ENCODE measurements at places on chromosomes 13 and 19.

DNA sequence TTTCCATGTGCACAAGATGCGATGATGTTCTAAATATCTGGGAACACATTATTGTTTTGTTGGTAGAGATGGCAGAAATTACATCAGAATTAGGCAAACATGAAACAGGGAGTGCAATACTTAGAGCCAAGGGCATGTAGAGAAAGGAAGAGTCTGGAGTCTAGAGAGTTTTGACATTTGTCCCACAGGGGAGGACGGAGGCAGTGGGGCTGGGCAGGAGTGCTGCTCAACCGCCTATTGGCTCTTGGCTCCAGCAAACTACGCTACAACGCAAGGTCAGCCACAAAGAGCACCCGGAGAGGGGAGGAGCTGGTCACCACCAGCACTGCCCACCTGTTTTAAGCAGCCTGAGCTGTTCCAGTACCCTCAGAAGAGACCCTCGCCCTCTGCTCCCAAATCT is 108.3 kb downstream of the ABCC4 start:
- no peak for DNase-seq

- no peak for DNase-seq
Observed at GRCh38 chr19:29247471-29247870, 34.5 kb upstream of the UQCRFS1 start.

- DNase-seq: no peak
Observed at GRCh38 chr19:46639358-46640182, 3.6 kb upstream of the GNG8 start.

- DNase-seq: no peak
Observed at GRCh38 chr13:99971576-99972189, at the start of gene ZIC5. Gene ZIC5, minus strand, starts transcription at chr13:99971767. Its CDS starts 164 bp downstream, at chr13:99971603.

DNA sequence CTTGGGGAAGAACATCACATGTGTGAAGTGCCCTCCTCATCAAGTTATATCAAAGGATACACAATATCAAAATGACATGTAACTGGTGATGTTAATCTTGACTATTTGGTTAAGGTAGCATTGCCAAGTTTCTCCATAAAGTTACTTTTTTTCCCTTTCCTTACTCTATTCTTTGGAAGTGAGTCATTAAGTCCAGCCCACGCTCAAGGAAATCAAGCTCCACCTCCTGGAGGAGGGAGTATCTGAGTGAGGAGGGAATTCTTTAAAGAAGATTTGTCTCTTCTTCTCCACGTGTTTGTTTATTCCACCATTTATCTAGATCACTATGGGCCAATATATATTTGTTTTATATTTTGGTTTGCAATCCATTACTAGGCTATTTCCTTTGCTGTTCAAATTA is 33.6 kb upstream of the FNDC3A start:
- DNase-seq: no peak

DNA sequence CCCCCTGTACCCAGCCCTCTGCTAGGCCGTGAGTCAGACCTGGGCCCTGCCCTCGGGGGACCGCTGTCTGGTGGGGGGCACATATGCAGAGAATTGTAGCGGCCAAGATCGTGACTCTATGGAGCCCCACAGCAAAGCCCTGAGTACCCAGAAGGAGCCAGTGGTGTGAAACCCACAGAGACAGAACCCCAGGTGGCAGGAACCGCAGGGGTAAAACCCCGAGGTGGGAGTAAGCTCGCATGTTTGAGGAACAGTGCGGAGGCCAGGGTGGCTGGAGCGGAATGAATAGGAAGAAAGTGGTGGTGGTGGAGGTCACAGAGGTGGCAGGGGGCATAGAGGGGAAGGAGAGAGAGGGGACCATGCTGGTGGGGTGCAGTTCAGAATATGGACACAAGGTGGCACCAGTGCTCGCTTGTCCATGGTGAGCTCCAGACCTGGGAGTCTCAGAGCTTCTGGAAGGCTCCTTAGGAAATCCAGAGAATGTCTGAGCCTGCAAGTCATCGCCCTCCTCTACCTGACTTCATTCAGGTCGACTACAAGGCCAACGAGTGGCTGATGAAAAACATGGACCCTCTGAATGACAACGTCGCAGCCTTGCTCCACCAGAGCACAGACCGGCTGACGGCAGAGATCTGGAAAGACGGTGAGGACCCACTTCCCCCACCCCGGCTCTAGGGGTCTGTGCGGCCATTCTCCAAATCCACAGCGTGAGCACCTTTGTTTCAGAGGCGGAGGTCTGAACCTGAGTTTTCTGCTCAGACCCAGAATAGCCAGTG is 48.9 kb downstream of the MYH14 start:
- no peak for DNase-seq

- no peak for DNase-seq
Observed at GRCh38 chr19:4064496-4065260, 2.0 kb downstream of the ZBTB7A start.

DNA sequence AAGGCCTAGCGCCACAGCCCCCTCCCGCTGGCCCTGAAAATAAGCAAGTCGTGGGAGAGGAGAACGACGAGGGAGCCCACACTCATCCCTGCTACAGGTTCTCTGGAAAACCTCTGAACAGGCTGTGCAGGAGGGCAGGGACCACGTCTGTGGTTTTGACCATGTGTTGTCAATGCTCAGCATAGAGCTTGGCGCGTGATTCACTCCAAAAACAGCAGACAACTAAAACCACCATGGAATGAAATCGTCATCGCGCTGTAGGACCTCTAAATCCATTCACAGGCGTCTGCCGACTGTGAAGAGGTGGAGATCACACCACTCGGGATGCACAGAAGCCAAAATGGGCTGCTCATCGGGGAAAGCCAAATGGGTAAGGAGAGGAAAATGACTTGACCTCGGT is 121.3 kb downstream of the COL4A1 start:
- no peak for DNase-seq

DNA sequence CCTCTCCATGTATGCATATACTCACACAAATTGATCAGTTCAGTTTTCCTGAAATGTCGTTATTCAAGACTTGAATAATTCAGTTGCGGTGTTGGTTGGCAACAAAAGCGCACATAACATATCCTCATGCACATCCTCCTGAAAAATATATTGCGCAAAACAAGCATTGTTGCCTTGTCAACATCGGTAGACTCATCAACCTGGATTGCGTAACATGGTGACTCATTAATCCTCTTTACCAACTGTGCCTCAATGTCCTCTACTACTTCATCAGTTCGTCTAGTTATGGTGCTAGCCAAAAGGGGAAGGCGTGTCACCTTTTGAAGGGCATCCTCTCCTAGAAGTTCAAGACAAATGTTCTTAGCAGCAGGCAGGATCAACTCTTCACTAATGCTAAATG is 357.7 kb downstream of the LMO7 start:
- DNase-seq: no peak

DNA sequence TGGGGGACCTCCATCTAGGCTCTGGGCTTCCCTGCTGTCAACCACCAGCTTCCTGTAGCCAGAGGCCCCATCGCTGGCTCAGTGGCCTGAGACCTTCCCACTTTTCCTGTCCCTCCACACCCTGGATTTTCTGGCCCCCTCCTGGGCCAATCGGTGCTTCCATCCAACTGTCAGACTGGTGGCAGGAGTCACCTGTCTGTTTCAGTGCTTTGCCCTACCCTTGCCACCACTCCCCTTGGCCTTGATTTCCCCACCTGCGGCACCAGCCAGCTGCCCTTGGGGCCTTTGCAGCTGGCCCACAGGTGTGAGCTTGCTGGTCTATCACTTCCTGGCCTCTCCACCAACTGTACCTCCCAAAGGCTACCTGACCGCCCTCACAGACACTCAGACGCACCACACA is 12.5 kb downstream of the VSIG10L start:
- DNase-seq: no peak

DNA sequence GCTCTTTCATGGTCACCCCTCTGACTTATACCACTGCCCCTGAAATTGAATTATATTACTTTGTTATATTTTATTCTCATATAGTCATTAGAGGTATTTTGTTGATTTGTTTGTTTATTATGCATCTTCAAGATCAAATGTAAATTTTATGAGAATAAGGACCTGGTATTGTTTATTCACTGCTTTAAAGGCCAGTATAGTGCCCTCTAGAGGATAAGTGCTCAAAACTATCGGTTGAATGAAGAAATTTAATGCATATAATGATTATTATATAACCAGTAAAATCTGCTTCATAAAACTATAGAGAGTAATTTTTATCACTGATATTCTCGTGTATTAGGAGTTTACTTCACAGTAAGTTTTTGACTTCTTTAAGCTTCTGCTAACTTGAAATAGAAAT is 1401.9 kb downstream of the SLITRK1 start:
- DNase-seq: no peak

DNA sequence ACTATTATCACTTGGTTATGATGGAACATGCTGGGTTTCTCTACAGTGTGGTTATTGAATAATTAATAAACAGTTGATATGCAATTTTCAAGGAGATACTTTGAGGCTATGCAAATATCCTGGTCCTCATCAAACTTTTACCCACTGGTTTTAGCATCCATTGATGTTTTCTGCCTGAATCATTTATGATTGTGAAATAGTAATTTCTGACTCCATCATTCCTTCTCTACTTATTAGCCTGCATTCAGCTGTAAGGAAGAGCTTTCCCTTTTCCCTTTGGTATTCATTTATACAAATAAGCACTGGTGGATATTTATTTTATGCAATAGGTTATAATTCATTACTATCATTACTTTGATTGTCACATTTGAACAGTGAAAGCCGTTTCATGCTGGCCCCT is 13.9 kb upstream of the DNAJC15 start:
- DNase-seq: no peak

DNA sequence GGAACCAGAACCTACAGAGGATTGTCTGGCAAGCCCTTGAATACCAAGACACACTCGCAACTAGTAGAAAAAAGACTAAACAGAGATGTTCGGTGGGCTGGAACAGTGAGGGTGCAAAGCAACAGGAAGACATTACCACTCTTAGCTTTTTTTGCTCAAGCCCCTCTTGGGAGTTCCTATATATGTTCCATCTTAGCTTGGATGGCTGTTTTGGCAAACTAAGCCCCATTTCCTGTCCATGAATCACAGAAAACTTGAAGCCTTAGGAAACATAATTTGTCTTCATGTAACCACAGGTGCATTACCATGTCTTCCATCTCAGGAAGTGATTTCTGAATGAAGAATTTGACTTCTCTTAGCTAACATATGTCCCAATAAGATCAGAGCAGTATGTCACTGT is 446.3 kb downstream of the OLFM4 start:
- no peak for DNase-seq

DNA sequence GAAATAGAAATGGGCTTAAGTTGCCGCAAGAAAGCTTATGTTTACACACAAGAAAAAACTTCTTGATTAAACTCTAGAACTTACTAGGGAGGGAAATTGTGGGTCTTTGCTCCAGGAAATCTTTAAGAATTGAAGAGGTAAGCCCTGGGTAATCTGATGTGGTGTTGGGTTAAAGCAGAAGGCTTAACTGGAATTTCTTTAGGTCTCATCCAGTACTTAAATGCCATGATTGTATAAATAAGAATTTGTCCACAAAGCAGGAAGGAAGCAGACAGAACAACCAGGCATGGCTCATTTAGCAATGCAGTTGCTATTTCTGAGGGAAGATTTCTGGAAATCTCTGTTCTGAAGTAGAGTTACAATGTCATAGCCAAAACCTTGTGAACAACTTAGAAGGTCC is 360.4 kb downstream of the KLF5 start:
- no peak for DNase-seq

DNA sequence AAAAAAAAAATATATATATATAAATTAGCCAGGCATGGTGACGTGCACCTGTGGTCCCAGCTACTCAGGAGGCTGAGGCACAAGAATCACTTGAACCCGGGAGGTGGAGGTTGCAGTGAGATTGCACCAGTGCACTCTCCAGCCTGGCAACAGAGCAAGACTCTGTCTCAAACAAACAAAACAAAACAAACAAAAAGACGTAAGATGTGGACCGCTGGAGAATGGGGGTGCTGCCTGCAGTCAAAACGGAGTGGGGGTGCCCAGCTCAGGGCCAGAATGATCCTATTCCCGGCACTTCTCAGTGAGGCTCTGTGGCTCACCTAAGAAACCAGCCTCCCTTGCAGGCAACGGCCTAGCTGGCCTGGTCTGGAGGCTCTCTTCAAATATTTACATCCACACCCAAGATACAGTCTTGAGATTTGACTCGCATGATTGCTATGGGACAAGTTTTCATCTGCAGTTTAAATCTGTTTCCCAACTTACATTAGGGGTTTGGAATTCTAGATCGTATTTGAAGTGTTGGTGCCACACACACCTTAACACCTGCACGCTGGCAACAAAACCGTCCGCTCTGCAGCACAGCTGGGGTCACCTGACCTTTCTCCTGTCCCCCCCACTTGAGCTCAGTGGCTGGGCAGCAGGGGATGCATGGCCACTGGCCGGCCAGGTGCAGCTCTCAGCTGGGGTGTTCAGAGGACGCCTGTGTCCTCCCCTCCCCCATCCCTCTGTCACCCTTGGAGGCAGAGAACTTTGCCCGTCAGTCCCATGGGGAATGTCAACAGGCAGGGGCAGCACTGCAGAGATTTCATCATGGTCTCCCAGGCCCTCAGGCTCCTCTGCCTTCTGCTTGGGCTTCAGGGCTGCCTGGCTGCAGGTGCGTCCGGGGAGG is at the start of gene F7:
Gene F7 (plus strand): TSS at position 760 of the 889 bp plus-strand sequence. CDS start 51 bp downstream, at position 811.
- no peak for DNase-seq

GRCh38 chr19:5149508-5149907 is 180.6 kb downstream of the KDM4B start:
- DNase-seq: no peak

GRCh38 chr19:58556622-58557220 is 1.7 kb downstream of the UBE2M start:
- no peak for DNase-seq

- no peak for DNase-seq
Observed at GRCh38 chr19:5032101-5032967, 63.4 kb downstream of the KDM4B start.

DNA sequence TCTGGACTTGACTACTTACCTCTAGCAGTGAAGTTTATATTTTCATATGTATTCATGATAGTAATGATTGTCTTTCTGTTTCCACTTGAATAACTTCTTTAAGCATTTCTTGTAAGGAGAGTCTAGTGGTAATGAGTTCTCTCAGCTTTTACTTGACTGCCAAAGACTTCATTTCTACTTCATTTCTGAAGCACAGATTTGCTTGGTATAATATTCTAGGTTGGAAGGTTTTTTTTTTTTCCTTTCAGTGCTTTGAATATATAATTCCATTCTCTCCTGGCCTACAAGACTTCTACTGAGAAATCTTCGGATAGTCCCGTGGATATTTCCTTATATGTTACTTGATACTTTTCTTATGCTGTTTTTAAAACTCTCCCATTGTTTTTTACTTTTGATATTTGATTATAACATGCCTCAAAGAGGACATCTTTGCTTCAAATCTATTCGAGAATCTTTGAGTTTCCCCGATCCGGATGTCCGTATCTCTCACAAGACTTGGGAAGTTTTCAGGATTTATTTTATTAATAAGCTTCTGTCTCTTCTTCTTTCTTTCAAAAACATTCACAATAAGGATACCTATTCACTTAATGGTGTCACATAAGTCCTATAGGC is 1560.0 kb downstream of the PCDH9 start:
- no peak for DNase-seq

All from AG09319 (cell line).